ENCODE measurements at places on chromosomes 5 and 9. TPM values are rescaled to one million over a fixed set of nuclear protein-coding genes. Genes with fewer than 3 reads are reported as not detected.

PCDHGA3 gene
- 0.11 TPM for total RNA-seq

- DNase-seq = no peak
Measured at GRCh38 chr5:9335269-9335668, 210.6 kb downstream of the SEMA5A start.

- DNase-seq = no peak
Measured at GRCh38 chr5:65695896-65696295, 26.0 kb downstream of the SGTB start.

DNA sequence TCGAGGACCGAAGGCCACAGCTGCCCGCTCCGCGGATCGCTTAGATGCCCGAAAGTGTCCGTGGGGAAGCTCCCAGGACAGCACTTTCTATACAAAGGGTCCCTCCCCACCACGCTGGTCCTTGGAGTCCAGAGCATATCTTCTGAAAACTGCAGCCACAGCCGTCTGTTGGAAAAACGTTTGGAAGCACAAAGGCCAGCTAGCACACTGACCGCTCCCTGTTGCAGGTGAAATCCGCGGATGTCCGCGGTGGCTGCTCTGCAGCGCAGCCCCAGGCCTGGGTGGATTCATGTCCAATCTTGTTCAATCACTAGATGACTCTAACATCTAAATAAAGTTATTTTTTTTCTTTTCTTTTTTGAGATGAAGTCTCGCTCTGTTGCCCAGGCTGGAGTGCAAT lies 32.8 kb upstream of the FANCC start:
- no peak for DNase-seq

DNA sequence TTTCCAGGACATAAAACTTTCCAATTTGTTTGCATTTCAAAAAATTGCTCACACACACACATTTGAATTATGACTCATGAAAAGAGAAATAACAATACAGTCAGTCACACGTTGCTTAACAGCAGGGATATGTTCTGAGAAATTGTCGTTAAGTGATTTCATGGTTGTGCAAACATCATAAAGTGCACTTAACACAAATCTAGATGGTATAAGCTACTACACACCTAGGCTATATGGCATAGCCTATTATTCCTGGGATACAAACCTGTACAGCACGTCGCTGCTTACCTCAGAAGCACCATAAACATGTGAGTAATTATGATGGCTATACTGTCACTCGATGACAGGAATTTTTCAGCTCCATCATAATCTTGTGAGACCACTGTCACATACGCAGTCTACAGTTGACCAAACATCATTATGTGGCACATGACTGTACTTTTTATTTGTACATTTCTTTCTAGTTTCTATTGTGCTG lies 378.2 kb downstream of the ACTL7B start:
- no peak for DNase-seq

Measured in activated T-helper 2 cell treated with anti-CD3 and anti-CD28 coated beads, Interferon-gamma antibody, Interleukin-2, Interleukin-4, amounts not matched to agents 10 μg/mL and 5 μg/mL and 100 μg/mL, durations not matched to agents 14 hours and 24 hours and 36 hours (primary cell).